ENCODE measurements at places on chromosomes 1 and 21. TPM values are rescaled to one million over a fixed set of nuclear protein-coding genes. Genes with fewer than 3 reads are reported as not detected.

DNA sequence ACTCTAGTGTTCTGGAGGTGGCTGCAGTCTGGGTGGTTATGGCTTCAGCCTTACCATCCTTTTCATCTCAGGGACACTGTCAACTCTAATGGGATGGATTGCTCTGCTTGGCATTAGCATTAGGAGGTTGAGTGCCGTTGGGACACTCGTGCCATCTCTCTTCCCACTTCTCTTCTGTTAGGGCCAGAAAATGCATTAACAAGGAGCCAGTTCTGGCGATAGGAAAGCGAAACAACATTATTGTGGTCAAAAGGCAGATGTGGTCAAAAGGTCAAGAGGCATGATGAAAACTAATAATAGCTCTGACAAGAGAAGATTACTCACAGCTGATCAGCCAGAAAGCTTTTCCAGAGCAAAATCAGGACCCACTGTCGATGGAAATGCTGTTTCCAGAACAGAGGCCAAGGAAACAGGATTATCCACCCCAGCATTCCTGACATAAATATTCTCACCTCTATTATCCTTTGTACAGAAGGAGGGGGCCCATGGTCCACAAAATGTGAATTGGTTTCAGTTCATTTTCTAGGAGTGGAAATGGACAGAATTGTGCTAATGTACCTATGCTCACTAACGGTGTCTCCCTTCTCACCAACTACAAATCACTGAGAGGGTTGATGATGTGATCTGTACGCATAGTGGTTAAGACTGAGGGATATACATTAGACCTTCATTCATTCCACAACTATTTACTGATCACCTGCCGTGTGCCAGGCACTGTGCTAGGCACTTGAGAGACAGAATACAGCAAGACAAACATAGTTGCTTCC, 72.0 kb downstream of the ST6GALNAC5 start:
- DNase-seq = no peak

- no peak for DNase-seq
These were observed 42.2 kb downstream of the CLDN14 start for GRCh38 chr21:36437745-36438128.

DNA sequence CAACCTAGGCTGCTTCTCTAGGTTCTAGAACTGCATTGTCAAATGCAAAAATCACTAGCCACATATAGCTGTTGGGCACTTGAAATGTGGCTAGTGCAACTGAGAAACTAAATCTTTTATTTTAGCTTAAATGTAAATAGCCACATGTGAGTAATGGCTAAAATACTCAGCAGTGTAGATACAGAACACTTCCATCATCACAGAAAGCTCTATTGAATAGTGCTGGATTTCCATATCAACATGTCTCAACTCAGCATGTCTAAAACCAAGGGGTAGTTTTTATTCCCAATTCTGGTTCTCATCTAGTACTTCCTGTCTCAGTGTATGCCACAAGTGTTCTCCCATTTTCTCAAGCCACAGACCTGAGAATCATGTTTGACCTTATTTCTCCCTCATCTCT, 7.5 kb upstream of the TP53BP2 start:
- DNase-seq = no peak

DNA sequence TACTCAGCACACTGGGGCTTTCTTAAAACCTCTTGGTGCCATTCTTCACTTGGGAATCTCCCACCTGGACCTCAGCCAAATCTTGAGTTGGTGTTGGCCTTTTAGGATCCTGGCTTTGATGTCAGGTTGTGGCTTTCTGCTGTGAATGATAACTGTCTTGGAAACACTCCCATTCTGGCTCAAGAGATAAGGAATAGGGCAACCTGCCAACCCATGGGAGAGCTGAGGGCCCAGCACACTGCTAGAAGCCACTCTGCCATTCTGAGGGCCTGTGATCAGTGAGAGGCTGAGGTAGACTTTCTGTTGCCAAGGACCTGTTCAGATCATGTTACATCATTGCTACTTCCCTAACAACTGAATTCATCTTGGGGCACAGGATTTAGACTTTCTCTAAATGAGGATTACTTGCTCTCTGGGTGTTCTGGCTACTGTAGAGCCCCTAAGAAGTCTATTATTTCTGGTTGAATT, 45.8 kb downstream of the TTC39A start:
- DNase-seq = no peak

CD101 gene
- total RNA-seq = 0.82 TPM
